ENCODE measurements at places on chromosomes 16 and 17. TPM values are rescaled to one million over a fixed set of nuclear protein-coding genes. Genes with fewer than 3 reads are reported as not detected.
A peak's percentile ranks its signal among the peaks of the same experiment; 100 is the strongest.

DNA sequence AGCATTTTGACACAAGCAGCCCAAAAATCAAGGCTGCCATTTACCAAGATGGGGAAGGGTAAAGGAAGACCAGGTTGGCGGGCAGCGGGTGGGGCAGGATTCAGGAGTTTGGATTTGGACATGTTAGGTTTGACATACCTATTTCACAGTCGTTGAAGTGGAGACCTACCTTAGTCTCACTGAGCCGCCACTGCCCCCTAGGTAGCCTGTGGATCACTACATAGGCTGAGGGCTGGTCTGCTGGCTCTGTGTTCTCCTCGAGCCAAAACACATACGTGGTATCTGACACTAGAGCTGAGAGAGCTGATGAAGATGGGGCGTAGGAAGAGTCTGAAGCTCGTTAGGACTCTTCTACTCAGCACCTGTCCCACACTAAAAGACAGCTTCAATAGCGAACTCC lies 115.1 kb downstream of the HIC1 start:
- no peak for DNase-seq
- no peaks in the 10 kb centered on the region for H3K27me3 ChIP-seq
- no peak overlapping the region for H3K4me3 ChIP-seq
- peaks cover 40% of the 10 kb centered on the region for H3K4me1 ChIP-seq

DNA sequence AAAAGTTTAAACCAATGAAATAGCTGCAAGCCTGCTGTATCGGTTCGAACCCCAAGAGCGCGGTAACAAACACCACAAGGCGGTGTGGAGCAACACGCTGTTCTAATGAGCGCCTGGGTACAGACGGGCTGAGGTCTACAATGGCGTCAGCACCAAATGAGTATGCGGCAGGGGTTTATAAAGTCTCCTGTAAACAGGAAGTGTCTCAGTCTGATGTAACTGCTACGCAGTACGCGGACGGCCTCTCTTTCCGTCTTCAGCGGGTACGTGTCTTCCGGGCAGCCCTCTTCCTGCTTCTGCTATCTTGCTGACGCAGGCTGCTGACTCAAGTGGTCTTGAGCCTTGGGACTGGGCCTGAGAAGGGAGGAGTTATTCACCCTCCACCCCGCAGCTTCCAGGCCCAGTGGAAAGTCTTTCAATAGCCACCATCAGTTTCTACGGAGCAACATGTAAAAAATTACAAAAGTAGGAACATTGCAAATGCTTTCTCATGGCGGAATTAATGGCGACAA lies 40.5 kb upstream of the KCNJ2 start:
- no peaks in the 10 kb centered on the region for H3K27me3 ChIP-seq
- no peaks in the 10 kb centered on the region for H3K36me3 ChIP-seq
- DNase-seq = no peak
- H3K4me3 ChIP-seq = no peak overlapping the region
- no peak overlapping the region for H3K27ac ChIP-seq

- H3K36me3 ChIP-seq = no peaks in the 10 kb centered on the region
- H3K4me3 ChIP-seq = peak within 1 kb of the TSS; percentile 76
- DNase-seq = no peak
- H3K27me3 ChIP-seq = peaks cover 21% of the 10 kb centered on the region
- no peak within 1 kb of the TSS for H3K27ac ChIP-seq
Observed at GRCh38 chr17:66963909-66964771, at the start of gene CACNG4. CACNG4 (plus strand) TSS chr17:66964707; CDS start chr17:66964912, 205 bp downstream.

DNA sequence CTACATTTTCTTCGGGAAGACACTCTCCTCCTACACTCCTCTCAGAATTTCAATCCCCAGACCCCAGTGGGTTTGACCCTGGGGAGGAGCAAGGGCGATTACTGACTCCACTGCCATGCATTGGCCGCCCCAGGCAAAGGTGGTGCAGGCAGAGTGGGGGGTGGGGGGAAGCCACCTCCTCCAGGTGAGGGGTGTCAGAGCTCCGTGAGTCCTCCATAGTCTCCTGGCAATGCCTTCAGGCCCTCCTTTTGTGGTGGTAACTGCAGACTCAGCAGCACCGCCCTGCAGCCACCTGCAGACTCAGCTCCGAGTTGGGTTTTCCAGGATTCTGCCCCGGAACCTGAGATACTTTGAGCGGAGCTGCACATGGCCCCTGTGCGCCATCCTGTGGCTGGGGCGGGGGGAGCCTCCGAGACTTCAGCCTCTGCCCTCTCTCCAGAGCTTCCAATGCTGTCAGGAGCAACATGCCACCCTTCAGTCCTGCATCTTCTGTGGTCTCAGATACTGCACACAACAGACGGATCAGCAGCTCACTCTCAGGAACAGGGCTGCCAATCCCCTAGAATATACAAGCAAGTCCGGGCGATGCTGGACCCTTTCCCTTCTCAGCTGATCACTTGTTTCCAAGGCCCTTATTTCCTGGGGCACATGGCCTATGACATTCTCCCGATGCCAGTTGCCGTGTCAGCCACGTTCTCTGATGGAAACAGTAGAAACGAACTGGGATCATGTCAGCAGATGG lies 2.4 kb upstream of the SLC47A2 start:
- no peak overlapping the region for H3K27ac ChIP-seq
- peaks cover 21% of the 10 kb centered on the region for H3K4me1 ChIP-seq
- H3K4me3 ChIP-seq = no peak overlapping the region
- no peaks in the 10 kb centered on the region for H3K36me3 ChIP-seq
- DNase-seq = no peak
- H3K27me3 ChIP-seq = no peaks in the 10 kb centered on the region

MYO1D gene
- 19.1 TPM for total RNA-seq
